NCI-H2081 treated with DMSO at 0.1 percent for 48 hours (cell line): ENCODE measurements at places on chromosomes 12 and 14.

DNA sequence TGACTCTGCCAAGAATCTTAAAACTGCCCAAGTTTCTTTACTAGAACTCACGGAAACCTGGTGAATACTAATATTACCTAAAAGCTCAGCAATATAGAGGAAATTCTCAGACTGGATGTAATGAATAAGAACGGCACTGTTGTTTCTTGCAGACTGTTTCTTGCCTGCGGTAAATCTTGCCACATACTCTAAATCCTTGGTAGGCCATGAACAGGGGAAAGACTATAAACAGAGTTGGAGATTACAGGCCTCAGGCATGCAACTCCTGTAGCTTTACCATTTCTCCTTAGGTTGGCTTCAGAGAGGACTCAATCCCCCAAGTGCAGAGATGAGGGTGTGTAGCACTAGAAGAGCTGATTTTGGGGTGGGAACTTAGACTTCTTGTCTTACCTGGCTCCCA is 1.1 kb downstream of the ALDH6A1 start:
- no peak for DNase-seq

GRCh38 chr12:130880411-130880885 is 8.6 kb downstream of the RAN start:
- DNase-seq = no peak

DNA sequence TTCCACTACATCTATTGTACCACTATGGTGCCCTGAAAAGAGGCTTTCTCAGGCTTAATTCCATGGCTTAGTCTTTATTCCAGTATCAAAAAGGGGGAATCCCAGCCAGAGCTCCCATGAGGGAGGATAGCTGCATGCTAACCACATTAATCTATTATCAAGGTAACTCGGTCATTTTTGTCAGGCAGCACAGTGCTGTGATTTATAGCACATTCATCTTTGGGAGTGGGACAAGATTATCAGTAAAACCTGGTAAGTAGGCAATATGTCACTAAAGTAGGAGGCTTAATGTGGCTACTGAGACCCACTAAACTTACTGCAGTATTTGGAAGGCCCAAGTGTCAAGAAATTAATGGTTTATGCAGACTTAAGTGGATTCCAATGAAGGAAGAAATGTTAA is 58.9 kb downstream of the DAD1 start:
- DNase-seq = no peak

GRCh38 chr12:67431411-67432020 is 162.4 kb downstream of the CAND1 start:
- DNase-seq = no peak

DNA sequence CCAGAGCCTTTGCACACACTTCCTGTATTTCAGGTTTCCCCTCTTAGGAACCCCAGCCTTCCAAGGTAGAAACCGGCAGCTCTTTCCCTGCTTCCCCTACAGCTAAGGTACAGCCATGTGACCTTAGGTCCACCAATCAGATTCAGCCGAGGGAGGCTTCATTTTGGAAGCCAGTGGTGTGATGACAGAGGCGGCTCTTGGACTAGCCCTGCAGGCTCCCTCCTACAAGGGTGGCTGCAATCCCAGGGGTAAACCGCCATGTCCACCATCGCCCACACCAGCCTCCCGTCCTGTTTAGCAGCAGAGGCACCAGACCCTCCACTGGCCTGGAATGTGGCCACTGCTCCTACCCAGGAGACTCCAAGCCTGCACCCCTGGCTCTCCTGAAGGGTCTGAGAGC is 65.6 kb downstream of the SERPINA3 start:
- no peak for DNase-seq

DNA sequence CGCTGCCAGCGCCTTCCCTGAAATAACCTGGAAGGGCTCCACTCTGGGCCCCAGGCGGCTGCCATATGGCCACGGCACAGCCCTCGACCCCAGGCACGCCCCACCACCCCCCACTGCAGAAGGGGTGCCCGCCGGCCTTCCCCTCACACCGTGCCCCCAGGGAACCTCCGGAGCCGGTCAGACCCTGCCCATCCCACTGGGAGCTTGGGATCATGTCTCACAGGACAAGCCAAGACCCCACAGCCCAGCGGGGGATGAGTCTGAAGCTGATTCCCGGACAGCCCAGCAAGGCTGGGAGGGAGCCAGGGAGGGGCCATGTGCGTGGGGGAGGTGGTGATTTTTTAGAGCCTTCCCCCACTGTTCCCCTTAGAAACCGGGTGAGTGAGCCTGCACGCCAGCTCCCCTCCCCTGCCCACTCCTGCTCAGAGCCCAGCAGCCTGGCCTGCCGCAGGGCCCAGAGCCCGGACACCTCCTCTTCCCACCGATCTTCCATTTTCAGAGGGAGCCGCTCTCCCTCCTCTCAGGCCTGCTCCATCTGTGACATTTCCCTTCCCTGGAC is 1.4 kb downstream of the RIMBP2 start:
- no peak for DNase-seq

DNA sequence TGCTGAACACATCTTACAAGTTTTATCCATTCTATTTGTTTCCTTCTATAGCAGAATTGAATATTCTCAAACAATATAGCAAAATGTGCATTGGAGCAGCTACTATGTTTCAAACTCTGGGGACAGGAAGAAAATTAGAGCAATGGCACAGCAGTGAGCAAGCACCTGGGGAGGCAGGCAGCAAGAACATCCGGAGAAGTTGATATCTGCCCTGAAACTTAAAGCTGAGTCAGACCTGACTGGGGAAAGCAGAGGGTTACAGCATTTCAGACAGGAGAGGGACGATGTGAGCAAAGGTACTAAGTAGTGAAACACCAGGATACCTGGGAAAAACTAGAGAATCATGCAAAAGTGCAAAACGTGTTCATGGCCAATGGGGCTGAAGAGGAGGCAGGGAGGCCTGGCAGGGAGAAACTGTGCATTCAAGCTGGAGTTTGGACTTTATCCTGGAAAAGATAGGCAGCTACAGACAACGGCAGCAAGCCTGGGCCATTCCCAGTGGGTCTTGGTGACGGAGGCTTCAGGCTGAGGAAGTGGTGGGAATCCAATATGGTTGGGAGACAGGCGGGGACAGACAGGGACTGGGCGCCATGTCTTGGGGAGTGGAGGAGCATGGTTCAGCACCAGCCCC is 118.0 kb upstream of the CDKN3 start:
- no peak for DNase-seq

GRCh38 chr12:112420740-112421139 is 2.0 kb downstream of the PTPN11 start:
- DNase-seq = no peak

GRCh38 chr12:90058704-90059103 is 350.1 kb upstream of the ATP2B1 start:
- no peak for DNase-seq

- no peak for DNase-seq
Observed at GRCh38 chr12:92771001-92771400, 68.2 kb downstream of the PLEKHG7 start.

DNA sequence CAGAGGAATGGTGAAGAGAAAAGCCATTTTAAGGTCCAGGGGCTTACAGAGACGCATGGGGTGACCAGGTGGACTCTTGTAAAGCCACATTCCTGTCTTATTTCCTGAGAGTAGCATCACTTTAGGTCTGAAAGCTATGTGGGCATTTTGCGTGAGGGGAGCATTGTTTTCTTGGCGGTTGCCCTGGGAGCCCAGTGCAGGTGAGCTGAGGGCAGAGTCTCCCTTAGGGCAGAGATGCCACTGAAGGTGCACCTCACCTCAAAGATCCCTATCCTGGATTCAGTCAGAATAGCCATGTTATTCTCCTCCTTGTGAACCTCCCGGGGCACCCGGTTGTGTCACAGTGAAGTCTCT is 12.4 kb downstream of the GLRX5 start:
- DNase-seq = no peak

DNA sequence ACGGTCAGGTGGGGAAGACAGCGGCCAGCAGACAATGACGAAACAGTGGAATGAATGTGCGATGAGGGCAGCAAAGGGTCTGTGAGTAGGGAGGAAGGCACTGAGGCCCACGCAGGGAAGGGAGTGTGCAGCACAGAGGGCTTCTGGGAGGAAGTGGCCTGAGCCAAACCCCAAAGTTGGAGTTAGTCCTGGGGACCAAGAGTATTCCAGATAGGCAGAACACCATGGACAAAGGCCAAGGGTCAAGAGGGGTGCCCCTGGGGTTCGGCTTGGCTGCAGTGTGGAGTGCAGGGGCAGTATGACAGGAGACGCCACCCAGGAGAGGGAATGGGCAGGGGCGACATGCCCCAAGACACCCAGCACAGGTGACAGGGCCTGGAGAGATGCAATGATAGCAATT is 58.8 kb downstream of the CHGA start:
- no peak for DNase-seq

- no peak for DNase-seq
Observed at GRCh38 chr12:128794661-128795529, 28.9 kb downstream of the SLC15A4 start.
